Adipocyte (in vitro differentiated cells): ENCODE measurements at places on chromosomes 7 and 10.

DNA sequence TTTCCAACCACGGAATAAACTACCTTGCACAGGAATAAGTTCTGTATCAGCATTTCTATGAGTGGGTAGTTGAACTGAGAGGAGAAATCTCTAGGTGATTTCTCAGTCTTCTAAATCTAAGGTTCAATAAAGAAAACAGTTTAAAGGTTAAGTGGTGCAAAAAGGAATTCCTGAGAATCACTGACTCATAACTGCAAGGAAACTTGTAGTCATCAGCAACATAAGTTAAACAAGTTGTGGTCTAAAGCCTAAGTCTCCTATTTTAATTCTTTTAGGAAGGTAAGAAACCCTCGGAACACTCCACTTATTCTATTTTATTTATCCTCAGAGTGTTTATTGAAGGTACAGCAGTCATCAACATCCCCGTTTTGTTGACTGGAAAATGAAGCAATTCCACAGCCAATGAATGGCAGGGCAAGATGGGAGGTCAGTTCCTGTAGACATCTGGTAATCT lies 92.4 kb upstream of the PIK3CG start:
- peak; percentile 69 for DNase-seq

- peak; percentile 92 for DNase-seq
Observed at GRCh38 chr7:17041324-17041723, 159.5 kb upstream of the AGR3 start.

- DNase-seq = peak; percentile 90
Observed at GRCh38 chr10:114577133-114577532, 80.9 kb downstream of the ABLIM1 start.

DNA sequence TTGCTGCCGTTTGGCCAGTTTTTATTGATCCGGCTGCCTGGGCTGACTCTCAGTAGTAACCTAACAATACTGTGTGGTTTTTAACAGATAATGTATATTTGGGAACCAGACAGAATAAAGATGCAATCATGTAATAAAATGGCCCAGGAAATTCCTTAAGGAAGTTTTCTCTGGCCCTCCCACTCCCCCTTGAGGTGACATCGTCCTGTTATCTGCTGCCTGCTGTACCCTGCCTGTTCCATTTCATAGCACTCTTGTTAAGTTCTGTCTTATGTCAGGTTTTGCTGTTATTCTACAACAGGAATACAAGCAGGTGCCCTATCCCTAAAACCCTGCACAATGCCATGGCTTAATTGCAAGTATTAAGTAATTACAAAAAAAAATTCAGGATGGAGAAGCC lies 12.5 kb downstream of the ITGB8 start:
- DNase-seq = no peak

DNA sequence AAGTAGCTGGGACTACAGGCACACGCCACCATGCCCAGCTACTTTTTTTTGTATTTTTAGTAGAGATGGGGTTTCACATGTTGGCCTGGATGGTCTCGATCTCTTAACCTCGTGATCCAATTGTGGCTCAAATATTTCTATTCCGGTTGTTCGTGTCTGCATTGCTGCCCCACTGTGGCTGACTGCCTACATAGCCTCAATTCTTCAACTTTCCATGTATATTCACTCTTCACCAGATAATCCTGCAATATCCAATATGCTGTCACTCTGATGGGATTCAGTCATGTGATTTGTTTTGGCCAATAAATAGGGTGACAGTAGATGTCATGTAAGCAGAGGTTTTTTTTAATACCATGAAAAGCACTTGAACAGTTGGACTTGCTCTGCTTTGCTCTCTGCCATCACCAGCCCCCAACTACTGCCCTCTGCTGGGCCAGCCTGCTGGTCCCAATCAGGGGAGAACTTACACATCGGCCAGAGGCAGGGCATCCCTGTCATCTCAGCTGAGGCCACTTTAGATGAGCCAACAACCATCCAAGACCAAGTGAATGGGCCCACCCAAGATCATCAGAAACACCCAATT lies 56.7 kb downstream of the NSUN6 start:
- no peak for DNase-seq

GRCh38 chr7:108136191-108136688 lies 6.1 kb upstream of the LAMB4 start:
- DNase-seq = no peak

- DNase-seq = no peak
Observed at GRCh38 chr7:52843436-52843835, 192.0 kb upstream of the POM121L12 start.

- DNase-seq = peak; percentile 34
Observed at GRCh38 chr7:135855846-135856245, 107.2 kb upstream of the FAM180A start.
